ENCODE measurements at places on chromosomes 2 and 18. TPM values are rescaled to one million over a fixed set of nuclear protein-coding genes. Genes with fewer than 3 reads are reported as not detected.

The ANKRD39 gene
- 17.3 TPM for total RNA-seq

The TM4SF20 gene
- total RNA-seq: 2.4 TPM

The REG1B gene
- total RNA-seq: 1.4 TPM

The FOXD4L1 gene
- total RNA-seq: 0.96 TPM

The LRRC30 gene
- 3.4 TPM for total RNA-seq

The CCDC121 gene
- total RNA-seq: 10.6 TPM

The CNTNAP5 gene
- 2.6 TPM for total RNA-seq

The SERPINB12 gene
- total RNA-seq: 0.96 TPM

The POMC gene
- total RNA-seq: 0.72 TPM

The FAM110C gene
- total RNA-seq: 7.7 TPM

GRCh38 chr18:58640891-58641610 lies 12.2 kb upstream of the ALPK2 start:
- no peak for DNase-seq

- DNase-seq: no peak
These were observed 74.4 kb downstream of the SH3RF3 start for GRCh38 chr2:109203246-109204011.

DNA sequence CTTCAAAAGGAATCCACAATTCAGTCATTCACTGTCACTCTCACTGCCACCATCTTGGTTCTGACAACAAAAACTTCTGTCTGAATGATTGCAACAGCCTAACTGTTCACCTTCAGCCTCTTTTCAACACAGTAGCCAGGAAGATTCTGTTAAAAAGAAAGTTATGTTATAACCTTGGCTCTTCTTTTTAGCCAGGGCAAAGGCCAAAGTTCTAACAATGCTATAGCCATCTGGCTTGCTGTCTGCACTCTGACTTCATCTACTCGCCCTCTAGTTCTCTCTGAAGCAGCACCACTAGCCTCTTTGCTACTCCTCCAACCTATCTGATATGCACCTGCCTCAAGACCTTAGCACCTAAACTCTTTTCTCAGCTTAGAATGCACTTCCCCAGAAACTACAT lies 158.5 kb downstream of the ZNF385B start:
- no peak for DNase-seq

DNA sequence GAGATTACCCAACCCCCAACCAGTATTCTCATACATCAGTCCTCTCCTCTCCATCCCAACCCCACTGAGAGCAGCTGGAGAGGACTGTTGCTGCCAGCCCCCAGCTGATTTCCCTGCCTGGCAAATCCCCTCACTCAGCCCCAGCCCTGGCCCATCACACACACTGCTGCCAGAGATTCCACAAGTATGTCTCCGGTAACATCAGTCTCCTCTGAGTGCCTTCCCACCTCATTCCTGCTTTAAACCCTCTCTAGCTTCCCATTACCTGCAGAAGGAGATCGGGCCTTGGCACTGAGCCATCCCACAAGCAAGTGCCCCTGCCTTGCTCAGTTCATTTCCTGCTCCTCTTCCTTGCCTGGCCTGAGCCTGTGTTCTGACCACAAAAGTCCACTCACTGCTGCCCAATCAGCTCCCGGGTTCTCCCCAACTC lies 50.6 kb upstream of the ZFP36L2 start:
- no peak for DNase-seq

- no peak for DNase-seq
These were observed 59.5 kb downstream of the SCN3A start for GRCh38 chr2:165144315-165144714.

- peak; percentile 39 for DNase-seq
These were observed 3.6 kb upstream of the KIAA2012 start for GRCh38 chr2:202069170-202070067.

DNA sequence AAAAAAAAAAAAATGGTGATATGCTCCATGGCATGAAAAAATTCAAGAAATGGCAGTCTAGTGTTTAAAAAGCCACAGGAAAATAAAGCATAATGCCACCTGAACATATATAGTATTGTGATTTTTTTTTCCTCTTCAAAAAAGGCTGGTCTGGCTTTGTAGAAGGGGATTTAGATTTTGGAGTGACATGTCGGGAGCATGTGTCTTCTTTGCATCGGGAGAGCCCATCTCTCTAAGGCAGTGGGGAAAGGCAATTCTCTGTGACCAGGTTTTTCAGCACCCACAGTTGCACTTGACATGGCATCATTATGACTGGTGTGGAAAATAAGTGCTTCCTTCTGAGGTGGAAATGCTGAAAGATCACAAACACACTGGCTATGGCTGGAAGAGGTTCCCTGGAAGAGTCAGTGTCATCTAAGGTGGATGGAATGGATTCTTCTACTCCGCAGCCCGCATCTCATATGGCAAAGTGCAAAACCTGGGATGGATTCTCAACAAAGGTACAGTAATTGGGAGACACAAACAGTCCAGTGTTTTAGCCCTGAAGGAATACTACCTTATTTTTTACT lies 172.5 kb downstream of the AGAP1 start:
- DNase-seq: peak; percentile 91

DNA sequence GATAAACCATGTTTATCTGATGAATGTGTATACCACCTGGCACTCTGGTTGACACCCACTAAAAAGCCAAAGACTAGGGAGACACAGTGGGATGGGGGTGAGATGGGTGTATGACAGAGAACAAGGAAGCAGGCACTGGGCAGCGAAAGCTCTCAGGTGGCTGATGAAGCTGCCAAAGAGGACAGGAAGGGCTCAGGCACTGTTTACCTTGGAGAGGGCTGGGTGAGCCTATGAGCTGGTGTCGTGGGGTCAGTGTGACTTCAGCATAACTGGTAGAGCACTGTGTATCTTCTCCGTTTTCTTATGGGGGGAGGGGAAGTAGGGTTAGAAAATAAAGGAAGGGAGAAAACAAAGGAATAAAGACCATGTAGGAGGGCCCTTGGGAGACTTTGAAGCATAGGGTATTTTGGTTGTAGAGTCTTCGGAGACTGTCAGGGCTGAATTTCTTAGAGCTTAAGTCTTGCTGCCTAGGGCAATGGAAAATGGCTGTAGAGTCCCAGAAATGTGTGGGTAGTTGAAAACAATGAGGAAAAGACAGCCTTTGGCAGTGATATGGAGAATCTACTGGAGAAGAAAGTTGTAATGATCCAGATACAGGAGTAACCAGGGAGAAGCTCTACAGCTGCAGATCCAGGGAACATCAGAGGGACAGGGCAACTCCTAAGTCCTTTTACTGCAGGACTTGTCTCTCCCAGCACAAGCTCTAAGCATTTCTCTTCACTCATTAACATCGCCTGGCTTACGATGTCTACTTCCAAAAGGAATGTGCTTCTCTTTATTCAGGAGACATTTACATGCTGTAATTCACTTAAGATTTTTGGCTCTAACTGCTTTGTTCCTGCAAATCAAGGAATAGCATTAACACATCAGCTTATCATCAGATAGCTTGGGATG lies 120.0 kb downstream of the AQP4 start:
- DNase-seq: no peak

GRCh38 chr2:150100336-150100735 lies 387.1 kb downstream of the RND3 start:
- no peak for DNase-seq

GRCh38 chr2:105536175-105536574 lies 137.3 kb upstream of the FHL2 start:
- DNase-seq: no peak

DNA sequence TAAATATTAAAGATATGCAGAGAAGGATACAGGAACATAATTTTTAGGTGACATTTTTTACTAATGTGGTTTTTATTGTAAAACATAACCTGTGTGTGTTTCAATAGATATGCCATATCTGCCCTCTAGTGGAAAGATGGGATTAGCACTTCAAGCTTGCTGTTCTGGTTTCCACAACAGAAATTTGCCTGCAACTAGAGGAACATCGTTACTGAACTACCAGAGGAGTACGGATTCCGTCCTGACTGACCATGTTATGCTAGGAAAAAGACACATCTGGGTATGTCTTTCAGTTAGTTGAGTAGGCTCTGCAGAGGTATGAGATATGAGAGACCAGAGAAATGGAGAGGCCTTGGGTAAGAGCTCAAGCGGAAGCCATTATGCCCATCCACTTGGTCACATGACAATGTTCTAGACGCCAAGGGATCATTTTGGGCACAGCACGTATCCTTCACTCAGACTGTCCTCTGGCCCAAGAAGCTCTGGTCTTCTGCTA lies 104.9 kb downstream of the MBD2 start:
- DNase-seq: peak; percentile 67

DNA sequence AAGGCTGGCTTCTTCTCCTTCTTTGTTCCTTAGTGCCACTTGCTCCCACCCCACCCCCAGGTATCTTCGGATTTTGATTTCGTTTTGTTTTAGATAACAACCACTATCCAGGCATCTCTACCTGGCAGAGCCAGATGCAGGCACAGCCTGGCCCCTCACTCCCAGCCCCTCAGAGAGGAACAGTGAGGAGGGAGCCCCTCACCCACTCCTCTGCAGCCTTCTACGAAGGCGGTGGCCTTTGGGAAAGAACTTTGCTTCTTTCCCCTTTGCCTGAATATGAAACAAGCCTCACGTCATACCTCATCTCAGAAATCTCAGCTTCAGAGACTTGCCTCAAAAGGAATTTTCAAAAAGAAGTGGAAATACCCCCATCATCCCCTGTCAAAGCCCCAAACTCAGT lies 6.3 kb upstream of the CYP26B1 start:
- no peak for DNase-seq

DNA sequence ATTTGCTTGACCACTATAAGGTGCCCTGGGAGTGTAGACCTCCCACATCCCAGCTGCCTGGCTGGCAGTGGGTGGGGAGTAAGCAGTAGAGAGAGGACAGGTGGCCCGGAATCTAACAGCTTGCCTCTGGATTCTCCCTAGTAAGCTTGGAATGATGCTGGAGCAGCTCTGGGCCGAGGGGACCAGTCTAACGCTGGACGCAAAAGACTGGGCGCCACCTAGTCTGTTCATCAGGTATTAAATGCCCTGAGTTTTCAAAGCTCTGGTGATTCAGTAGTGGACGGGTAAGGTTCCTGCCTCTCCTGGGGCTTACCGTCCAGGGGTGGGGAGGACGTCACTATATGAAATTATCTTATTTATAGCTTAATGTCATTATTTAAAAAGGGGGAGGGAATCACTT lies 648 bp upstream of the LYPD6B start:
- no peak for DNase-seq

- DNase-seq: peak; percentile 42
These were observed 93.5 kb downstream of the FAM124B start for GRCh38 chr2:224308272-224308911.

- no peak for DNase-seq
These were observed 137.7 kb downstream of the ABCA12 start for GRCh38 chr2:215000721-215001120.

DNA sequence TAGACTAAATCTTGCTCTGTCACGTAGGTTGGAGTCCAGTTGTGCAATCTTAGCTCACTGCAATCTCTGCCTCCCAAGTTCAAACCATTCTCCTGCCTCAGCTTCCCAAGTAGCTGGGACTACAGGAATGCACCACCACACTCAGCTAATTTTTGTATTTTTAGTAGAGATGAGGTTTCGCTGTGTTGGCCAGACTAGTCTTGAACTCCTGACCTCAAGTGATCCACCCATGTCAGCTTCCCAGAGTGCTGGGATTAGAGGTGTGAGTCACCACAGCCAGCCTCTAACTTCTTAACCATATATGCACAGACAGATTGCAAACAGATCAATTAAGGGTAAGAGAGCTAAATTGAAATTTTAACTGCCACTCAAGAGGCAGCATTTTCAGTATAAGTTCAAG lies 22.1 kb upstream of the CNGA3 start:
- DNase-seq: no peak

DNA sequence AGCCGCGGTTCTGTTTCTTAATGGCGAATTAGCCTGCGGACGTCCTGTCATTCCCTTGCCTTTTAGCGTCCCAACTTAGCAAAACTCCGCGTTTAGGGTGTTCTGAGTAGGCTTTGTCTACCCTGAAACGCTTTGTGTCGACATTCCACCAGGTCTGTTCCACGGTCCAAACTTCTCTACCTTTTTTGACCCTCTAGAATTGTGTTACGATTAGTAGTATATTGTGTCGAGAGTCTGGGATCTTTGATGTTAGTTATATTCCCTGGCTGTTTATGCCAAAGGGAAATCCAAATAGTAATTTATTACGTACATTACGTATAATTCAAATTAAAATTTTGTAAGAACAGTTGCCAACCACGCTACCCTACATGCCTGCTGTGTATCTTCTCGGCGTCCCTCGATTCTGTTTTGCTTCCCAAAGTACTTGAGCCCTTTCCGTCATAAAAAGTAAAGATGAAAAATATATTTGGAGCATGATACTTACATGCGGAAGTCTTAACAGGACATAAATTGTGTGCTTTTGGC lies 495 bp upstream of the TTC32 start:
- DNase-seq: no peak

GRCh38 chr18:75588412-75588811 lies 160.9 kb upstream of the SMIM21 start:
- no peak for DNase-seq

- DNase-seq: no peak
These were observed 1.2 kb downstream of the ASAP2 start for GRCh38 chr2:9207641-9208311.

GRCh38 chr2:48424866-48425265 lies 105.1 kb upstream of the STON1 start:
- no peak for DNase-seq

GRCh38 chr2:239399921-239400595 lies 762 bp downstream of the HDAC4 start:
- no peak for DNase-seq
